Activated naive CD4-positive, alpha-beta T cell treated with Interleukin-2 at 50 U/mL for 16 hours (primary cell): ENCODE measurements at places on chromosomes 13 and 19.

DNA sequence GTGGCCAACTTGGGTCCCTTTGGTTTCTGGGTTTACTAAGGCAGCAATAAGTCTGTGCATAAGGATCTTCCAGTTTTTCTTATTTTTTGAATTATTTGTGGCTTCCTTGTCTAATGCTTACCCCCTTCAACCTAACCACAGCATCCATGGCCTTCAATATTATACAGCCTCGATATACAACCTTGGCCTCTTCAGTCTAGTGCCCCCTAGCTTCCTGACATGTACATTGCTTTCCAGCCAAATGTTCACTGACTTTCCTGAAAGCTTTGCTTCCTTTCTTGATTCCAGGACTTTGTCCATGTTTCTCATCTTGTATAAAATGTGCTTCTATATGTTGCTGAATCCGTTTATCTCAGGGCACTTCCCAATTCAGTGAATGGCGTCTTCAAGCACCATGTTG, 310.1 kb downstream of the OLFM4 start:
- no peak for DNase-seq

DNA sequence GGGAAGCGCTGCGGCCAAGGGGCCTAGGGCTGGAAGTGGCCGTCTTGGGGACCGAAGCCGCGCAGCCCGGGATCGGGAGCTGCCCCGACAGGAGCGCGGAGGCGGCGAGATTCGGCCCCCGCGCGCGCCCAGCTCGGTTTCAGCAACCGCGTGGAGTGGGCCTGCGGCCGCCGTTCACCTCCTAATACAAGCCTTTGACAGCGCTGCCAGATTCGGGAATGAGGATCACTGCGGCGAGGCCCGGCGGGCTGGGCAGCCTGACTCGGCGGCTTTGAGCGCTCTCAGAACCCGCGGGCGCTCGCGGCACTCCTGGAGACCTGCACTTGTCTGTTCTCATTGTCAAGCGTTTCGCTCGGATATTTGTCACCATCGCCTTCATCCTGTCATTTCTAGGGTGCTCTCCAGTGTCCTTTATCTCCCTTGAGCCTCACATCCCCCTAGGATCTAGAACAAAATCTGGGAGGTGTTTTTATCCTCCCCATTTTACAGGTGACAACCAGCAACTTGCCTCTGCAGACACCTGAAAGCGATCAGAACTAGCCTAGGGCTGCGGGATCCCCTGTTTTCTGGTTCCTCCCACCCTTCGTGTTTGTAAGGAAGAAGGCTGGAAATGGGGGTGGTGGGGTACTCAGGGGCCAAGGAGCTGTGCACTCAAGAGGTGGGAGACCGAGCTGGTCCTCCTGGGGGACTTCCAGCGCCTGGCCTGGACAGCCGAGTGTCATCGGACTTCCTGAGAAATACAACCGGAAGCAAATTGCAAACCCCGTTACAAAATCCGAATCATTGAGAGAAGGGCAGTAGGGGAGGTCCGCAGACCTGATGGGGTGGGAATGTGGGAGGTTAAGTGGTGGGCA, 1.5 kb upstream of the CDX2 start:
- no peak for DNase-seq

DNA sequence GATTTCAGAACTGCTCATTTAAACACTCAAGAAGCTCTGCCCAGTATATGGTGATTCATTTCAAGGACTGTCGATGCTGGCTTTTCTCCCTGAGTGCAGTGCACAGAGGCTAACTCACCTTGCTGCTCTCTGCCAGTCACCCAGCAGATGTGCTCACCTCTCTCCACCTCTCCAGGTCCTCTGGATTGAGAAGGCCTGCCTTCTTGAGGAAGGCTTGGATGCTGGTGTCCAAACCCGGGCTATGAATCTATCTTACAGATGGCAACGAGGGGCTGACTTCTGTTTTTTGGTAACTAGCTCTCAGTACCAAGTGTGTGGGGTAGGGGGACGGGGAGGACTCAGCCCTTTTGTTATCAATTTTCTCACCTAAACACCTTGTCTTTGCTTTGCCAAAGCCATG, 47.6 kb downstream of the TEX29 start:
- no peak for DNase-seq

DNA sequence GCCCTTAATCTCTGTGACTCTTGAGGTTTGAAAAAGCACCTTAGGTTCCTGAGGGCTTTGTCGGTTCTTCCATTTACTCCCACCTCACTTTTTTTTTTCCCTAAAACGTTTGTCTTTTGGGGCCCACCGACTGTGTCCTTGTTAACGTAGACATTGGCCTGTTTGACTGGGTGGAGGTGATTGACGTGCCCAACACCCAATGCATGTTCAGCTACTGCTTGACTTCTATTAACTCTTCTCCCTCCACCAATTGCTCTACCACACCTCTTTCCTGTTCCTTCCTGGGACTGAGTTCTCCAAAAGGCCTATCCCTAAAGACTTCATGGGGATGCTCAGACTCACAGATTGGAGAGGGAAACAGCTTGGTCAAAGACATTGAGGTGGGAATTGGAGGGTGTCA, 17.3 kb downstream of the CKM start:
- no peak for DNase-seq

DNA sequence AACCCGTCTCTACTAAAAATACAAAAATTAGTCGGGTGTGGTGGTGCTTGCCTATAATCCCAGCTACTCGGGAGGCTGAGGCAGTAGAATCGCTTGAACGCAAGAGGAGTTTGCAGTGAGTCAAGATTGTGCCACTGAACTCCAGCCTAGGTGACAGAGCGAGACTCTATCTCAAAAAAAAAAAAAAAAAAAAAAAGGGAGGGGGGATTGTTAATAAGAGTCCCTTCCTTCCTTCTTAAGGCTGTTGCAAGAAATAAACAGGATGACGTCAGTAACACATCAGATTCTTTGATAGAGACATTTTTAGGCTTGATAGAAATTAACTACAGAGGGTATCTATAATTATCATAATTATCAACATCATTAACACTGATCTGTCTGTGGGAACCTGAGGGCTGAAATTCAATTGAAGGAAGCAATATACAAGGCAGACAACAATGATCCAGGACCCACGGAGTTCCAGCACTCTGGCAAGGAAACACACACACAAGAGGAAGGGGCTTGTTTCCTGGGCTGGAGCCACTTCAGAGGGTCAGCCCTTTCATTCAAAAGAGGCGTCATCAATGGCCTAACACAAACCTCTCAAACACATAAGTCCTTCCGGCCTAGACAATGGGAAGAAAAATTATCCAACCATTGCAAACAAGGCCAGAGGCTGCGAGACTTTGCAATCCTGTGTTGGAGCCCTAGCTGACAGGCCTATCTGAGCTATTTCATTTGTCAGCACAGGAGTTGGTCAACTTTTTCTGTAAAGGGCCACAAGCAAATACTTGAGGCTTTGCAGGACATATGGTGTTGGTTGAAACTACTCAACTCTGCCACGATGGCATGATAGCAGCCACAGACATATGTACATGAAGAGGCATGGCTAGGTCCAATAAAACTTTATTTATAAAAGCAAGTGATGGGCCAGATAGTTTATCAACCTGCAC, 105.2 kb downstream of the INSR start:
- no peak for DNase-seq

- no peak for DNase-seq
Measured at GRCh38 chr19:23698711-23699520, 11.9 kb upstream of the ZNF675 start.

GRCh38 chr19:15471639-15472101, 7.3 kb upstream of the RASAL3 start:
- DNase-seq, result no peak

GRCh38 chr19:28166025-28166424, 1046.9 kb downstream of the UQCRFS1 start:
- no peak for DNase-seq

GRCh38 chr19:33840783-33841182, 44.1 kb downstream of the KCTD15 start:
- DNase-seq, result no peak

- no peak for DNase-seq
Measured at GRCh38 chr13:76043874-76044273, 407.7 kb downstream of the LMO7 start.

GRCh38 chr13:111031531-111031961, 83.6 kb upstream of the ARHGEF7 start:
- DNase-seq, result peak; percentile 54

DNA sequence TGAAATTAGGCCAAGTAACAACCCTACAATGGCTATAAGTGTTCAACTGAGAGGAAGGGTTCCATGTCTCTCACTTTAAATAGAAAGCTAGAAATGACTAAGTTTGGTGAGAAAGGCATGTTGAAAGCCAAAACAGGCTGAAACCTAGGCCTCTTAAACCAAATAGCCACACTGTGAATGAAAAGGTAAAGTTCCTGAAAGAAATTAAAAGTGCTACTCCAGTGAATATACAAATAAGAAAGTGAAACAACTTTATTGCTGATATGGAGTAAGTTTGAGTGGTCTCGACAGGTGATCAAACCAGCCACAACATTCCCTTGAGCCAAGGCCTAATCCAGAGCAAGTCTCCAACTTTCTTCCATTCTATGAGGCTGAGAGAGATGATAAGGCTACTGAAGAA, 209.6 kb downstream of the KLF12 start:
- no peak for DNase-seq

DNA sequence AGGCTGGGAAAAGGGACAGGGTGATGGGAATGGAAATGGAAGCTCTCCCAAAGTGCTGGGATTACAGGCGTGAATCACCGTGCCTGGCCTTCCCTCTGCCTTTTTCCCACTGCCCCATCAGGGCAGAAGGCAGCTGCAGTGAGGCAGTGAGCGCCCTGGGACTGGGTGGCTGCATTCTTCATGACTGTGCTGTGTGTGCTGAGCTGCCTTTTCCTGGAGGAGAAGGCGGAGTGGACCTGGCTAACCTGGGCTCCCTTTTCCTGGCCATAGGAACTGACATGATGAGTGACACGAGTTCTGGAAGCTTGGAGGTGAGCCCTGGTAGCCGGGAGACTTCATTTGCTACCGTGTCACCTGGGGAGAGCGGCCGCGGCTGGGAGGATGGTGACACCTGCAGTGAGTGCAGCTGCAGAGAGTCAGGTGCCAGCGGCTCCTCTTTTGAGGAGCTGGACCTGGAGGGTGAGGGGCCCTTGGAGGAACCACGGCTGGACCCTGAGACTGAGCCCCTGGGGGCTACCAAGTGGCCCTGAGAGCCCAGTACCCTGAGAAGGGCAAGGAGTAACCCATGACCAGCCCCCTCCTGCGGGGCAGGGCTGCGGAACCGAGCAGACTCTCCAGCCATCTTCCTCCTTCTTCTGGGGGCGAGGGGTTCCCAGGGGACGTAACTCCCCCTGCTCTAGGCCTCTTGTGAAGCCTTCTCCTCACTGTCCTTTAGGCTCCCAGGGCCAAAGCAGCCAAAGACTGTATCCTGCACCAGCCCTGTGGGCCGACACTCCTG, 26.3 kb upstream of the ZNF492 start:
- DNase-seq, result no peak

DNA sequence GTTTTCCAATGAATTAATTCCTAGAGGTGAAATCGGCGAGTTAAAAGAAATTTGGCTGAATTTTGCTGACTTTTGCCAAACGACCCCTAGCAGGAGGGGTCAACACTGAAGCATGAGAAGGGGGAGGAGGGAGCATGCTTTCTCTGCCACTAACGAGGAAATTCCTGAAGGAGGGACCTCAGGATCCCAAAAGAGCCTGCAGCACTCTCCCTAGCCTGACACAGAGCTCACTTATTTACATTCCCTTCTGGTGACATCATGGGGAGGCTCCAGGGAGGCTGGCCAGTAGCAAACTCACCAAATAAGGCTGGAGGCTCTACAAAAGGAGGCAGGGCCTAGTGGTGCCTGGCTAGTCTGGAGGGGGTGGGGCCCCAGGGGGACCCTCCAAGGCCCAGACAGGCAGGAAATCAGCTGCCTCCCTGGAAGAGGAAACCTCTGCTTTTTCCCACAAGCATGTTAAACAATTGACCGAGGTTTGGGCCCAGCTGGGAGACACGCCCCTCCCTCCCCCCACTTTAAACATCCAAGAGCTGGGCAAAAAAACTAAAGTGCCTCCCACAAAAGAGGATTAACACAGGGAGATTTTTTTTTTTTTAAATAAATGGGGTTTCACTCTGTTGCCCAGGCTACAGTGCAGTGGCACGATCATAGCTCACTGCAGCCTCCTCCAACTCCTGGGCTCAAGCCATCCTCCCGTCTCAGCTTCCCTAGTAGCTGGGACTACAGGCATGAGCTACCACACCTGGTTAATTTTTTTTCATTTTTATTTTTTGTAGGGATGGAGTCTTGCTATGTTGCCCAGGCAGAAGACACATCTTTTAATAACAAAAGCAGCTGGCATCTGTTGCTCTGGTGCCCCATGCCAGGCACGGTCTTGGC, 2.1 kb downstream of the DAPK3 start:
- DNase-seq, result no peak

DNA sequence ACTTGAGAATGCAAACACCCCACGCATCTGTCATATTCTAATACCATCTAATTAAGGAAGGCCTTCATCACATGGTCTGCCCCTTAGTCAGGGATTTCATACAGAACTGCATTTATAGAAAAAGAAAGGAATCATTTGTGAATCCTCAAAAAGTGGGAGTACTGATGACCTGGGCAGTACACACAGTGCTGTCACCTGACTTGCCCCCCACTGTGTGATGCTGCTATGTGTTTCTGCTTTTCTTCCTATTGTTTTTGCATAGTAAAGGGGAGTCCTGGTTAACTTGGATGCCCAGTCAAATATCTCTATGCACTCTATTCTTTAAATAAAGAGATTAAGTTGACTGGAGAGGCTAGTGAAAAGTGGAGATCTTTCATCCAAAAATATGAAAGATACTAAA, 1921.2 kb upstream of the PRR20A start:
- DNase-seq, result no peak

- DNase-seq, result no peak
Measured at GRCh38 chr13:74751739-74752138, 617.5 kb upstream of the KLF12 start.

DNA sequence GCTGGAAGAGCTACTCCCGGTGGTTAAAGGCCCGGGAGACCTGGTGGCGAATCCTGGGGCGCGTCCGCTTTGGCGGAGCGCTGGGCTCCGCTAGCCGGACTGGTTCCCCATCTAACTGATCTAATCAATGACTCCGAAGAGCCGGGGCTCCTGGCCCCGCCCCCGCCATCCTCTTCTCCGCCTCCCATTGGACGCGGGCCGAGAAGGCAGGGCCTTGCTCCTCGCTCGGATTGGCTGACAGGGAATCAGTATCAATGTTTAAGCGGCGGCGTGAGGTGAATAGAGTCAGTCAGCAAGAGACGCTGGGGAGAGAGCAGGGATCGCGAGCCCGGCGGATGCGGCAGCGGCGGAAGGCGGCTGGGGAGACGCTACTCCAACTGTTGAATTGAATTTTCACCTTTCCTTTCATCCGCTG, 1.7 kb upstream of the PCDH17 start:
- DNase-seq, result peak; percentile 42

DNA sequence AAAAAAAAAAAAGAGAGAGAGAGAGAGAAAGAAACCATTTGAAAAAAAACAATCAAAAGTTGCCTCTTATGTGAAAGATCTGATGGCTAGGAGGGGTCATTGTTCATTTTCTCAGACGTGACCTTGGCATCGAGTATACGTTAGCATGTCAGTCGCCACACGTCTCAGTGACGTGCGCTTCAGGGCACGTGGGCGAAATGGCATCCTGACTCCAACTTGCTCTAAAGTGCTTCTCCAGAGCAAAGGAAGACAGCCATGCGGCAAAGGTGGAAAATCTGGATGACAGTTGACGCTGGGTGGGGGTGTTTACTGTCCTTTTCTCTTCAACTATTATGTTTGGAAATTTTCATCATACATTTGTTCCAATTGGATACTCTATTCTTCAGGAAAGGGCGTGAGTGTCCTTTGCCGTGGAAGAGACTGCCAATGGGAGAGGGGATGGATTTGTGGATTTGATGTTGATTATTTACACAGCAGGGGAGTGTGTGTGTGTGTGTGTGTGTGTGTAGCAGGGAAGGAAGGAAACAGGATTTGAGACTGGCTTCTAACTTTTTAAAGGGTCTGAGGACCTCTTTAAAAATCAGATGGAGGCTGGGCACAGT, 25.0 kb downstream of the KLF2 start:
- DNase-seq, result no peak

- no peak for DNase-seq
Measured at GRCh38 chr13:88066847-88067246, 395.7 kb downstream of the SLITRK5 start.
